Fibroblast of lung (primary cell): ENCODE measurements at places on chromosomes 2 and 18. TPM values are rescaled to one million over a fixed set of nuclear protein-coding genes. Genes with fewer than 3 reads are reported as not detected.

- H3K4me1 ChIP-seq = peaks cover 10% of the 10 kb centered on the region
- H3K27ac ChIP-seq = no peak overlapping the region
- no peak overlapping the region for H3K4me3 ChIP-seq
These were observed 187.1 kb upstream of the HAAO start for GRCh38 chr2:42979416-42979869.

DNA sequence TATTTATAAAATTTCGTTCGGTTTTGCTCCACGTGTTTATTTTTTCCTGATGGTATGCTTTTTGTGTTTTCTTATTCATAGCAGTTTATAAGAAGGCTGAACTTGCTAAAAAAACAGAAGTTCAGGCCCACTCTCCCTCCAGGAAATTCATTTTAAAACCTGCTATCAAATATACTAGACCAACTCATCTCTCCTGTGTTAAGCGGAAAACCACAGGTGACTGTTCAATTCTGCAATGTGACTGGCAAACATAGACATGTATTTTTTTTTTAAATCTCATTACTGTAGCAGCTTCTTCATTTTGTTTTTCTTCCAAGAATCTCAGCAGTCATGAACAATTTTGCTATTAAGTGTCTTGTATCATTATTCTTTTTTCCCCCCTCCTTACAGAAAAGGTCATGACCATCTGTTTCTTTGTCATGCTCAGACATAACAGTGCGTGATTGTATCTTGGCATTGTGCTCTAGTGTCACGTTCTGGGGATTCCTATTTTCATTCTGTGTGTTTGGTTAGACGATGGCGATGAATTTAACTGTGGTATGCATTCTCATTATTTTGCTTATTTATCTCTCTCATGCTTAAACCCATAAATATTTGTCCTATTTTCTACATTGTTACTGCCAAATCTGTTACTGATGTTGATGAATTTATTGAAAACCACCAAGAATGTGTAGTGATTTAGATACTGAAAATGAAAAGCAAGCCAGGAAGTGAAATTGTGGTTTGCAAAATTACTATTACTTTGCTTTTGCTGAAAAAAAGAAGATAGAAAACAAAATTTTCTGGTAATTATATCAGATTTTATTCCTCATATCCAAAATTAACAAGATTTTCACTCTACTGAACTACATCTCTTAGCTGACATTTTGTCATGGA is 74.6 kb upstream of the UNC80 start:
- no peaks in the 10 kb centered on the region for H3K36me3 ChIP-seq
- no peaks in the 10 kb centered on the region for H3K27me3 ChIP-seq
- DNase-seq = no peak
- no peak overlapping the region for H3K27ac ChIP-seq
- H3K4me3 ChIP-seq = no peak overlapping the region
- H3K4me1 ChIP-seq = no peaks in the 10 kb centered on the region

DNA sequence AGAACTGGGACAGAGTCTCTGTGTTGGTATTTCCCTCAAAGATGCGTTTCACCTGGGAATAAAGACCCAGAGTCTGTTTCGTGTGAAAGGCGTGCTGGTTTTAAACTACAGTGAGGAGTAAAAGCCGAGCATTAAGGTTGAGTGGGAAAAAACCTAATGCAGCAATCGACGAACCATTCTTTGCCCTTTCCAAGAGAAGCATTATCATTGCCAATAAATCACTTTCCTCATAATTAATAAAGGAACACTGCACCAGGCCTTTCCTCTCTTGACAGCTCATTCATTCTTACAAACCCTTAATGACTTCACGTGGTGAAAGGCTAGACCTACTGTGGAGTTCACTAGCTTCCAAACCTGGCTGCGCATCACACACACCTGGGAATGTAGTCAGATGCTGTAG is 896 bp upstream of the SLC8A1 start:
- peaks cover 2% of the 10 kb centered on the region for H3K4me1 ChIP-seq
- no peak for DNase-seq
- peak overlapping the region; percentile 30 for H3K4me3 ChIP-seq
- H3K27ac ChIP-seq = no peak overlapping the region

Gene LYPD1
- total RNA-seq = 0.17 and 0.26 TPM in 2 replicates

GRCh38 chr18:62325806-62326645 is 916 bp downstream of the TNFRSF11A start:
- peaks cover 9% of the 10 kb centered on the region for H3K4me1 ChIP-seq
- peaks cover 49% of the 10 kb centered on the region for H3K27me3 ChIP-seq
- H3K36me3 ChIP-seq = no peaks in the 10 kb centered on the region
- no peak overlapping the region for H3K27ac ChIP-seq

GRCh38 chr2:129861666-129862288 is 117.7 kb upstream of the RAB6C start:
- no peak overlapping the region for H3K27ac ChIP-seq
- no peaks in the 10 kb centered on the region for H3K27me3 ChIP-seq
- no peaks in the 10 kb centered on the region for H3K36me3 ChIP-seq

DNA sequence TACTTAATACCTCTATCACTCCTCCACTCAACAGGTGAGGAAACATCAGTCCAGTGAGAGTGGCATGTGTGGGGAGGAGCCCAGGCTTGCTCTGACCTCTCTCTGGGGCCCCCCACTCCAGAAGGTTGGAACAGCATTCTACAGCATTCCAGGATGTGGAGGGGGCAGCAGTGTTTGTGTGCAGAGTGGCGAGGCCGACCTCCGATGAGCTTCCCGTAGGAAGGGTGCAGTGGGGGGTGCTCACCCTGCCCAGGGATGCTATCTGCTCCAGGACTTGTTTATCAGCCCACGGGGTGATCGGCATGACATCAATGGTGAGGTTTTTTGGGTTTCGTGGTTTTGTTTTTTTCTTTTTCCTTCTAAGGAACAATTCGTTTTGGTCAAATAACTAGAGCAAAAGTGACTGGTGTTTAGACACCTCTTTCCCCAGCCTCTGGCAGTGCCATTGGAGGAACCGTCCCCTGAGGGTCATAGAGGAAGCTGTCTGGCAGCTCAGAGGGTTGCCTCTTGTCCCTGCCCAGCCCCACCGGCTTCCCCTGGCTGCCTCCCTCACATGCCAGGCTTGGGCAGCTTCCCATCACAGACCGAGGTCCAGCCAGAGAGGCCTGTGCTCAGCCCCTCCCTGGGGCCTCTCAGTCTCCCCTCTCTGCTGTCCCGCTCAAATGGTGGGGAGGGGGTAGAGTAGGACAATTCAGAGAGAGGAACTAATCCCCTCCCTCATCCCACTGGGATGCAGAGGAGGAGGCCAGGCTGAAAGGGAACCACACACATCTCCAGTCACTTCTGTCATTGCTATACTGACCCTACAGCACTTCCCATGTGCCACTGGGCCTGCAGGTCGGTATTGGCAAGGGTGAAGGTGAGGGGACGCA is 96.5 kb downstream of the ZFP36L2 start:
- no peaks in the 10 kb centered on the region for H3K4me1 ChIP-seq
- no peak overlapping the region for H3K27ac ChIP-seq
- no peaks in the 10 kb centered on the region for H3K36me3 ChIP-seq
- no peak overlapping the region for H3K4me3 ChIP-seq
- H3K27me3 ChIP-seq = no peaks in the 10 kb centered on the region
- peak; percentile 61 for DNase-seq

DNA sequence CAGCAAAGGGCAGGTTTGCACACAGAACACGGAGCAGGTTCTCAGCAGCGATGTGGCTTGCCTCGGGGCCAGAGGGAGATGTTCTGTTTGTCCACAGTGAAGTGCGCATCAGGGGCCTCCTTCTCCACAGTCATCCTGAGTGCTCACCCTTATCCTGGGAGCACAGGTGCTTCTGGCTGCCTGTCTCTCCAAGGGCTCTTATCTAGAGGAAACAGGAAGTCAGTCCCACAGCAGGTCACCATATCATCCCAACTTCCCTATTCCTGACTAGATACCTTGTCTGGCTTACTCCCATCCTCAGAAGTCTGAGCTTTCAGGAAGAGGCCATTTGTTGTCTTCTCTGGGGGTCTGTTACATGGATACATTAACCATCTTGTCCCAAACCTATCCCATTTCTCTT is at the start of gene CD207:
Gene CD207, minus strand, starts transcription at position 174 of the 400 bp plus-strand sequence. Its CDS starts 40 bp downstream, at position 134.
- no peaks in the 10 kb centered on the region for H3K36me3 ChIP-seq
- H3K27ac ChIP-seq = no peak within 1 kb of the TSS
- H3K27me3 ChIP-seq = no peaks in the 10 kb centered on the region
- no peak within 1 kb of the TSS for H3K4me3 ChIP-seq
- H3K4me1 ChIP-seq = no peaks in the 10 kb centered on the region

Gene C2orf74
- total RNA-seq = 20.5 and 21.5 TPM in 2 replicates

- H3K4me3 ChIP-seq = no peak overlapping the region
- no peaks in the 10 kb centered on the region for H3K36me3 ChIP-seq
- H3K27me3 ChIP-seq = no peaks in the 10 kb centered on the region
- DNase-seq = no peak
- no peaks in the 10 kb centered on the region for H3K4me1 ChIP-seq
These were observed 241.7 kb downstream of the ATAD2B start for GRCh38 chr2:23685181-23685580.

- no peak overlapping the region for H3K4me3 ChIP-seq
- H3K4me1 ChIP-seq = peaks cover 9% of the 10 kb centered on the region
- H3K27ac ChIP-seq = no peak overlapping the region
- no peaks in the 10 kb centered on the region for H3K27me3 ChIP-seq
- no peak for DNase-seq
These were observed 26.9 kb downstream of the EFEMP1 start for GRCh38 chr2:55896633-55897032.

DNA sequence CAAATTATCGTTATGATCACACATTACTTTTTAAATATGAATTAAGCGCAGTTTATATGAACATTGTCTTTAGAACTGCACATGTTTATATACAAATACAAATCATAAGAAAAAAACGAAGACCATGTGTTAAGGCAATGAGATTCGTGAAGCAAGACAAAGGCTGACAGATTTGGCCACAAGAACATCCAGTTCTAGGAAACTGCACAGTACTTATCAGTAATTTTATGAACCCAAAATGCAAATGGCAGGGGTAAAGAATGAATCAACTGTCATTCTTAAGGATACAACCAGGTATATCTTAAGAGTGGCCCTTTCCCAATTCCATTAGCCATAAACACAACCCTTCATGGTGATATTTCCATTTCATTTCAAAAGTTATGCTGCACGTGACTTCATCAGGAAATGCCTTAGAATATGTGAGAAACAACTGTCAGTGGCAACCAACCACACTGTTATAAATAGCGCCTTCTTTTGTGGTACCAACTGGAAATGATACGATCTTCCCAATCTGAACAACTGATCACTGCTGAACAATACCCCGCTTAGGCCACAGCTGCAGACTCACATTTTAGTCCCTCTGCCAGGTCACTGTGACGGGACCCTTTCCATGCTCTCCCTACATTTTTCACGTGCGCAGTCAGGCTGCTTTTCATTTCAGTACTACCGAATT is 144.9 kb downstream of the L3MBTL4 start:
- H3K4me1 ChIP-seq = no peaks in the 10 kb centered on the region
- no peaks in the 10 kb centered on the region for H3K36me3 ChIP-seq
- H3K4me3 ChIP-seq = no peak overlapping the region
- DNase-seq = no peak
- no peaks in the 10 kb centered on the region for H3K27me3 ChIP-seq
- no peak overlapping the region for H3K27ac ChIP-seq

- no peaks in the 10 kb centered on the region for H3K27me3 ChIP-seq
- no peaks in the 10 kb centered on the region for H3K36me3 ChIP-seq
- H3K4me1 ChIP-seq = peaks cover 30% of the 10 kb centered on the region
- no peak for DNase-seq
- peak overlapping the region; percentile 75 for H3K27ac ChIP-seq
These were observed 157.6 kb upstream of the NDUFV2 start for GRCh38 chr18:8944871-8945245.

Gene ACTG2
- 4.1 TPM in 2 replicates for total RNA-seq

Gene NR4A2
- 0.17 and 0.26 TPM in 2 replicates for total RNA-seq

- H3K4me3 ChIP-seq = no peak overlapping the region
- no peaks in the 10 kb centered on the region for H3K4me1 ChIP-seq
- no peak for DNase-seq
- H3K27me3 ChIP-seq = no peaks in the 10 kb centered on the region
- no peak overlapping the region for H3K27ac ChIP-seq
- H3K36me3 ChIP-seq = no peaks in the 10 kb centered on the region
These were observed 27.4 kb downstream of the PSMD14 start for GRCh38 chr2:161335626-161336025.

GRCh38 chr2:39150102-39150562 is 29.3 kb upstream of the SOS1 start:
- no peak for DNase-seq
- H3K4me3 ChIP-seq = no peak overlapping the region
- no peaks in the 10 kb centered on the region for H3K4me1 ChIP-seq
- no peaks in the 10 kb centered on the region for H3K36me3 ChIP-seq
- no peaks in the 10 kb centered on the region for H3K27me3 ChIP-seq
- no peak overlapping the region for H3K27ac ChIP-seq

DNA sequence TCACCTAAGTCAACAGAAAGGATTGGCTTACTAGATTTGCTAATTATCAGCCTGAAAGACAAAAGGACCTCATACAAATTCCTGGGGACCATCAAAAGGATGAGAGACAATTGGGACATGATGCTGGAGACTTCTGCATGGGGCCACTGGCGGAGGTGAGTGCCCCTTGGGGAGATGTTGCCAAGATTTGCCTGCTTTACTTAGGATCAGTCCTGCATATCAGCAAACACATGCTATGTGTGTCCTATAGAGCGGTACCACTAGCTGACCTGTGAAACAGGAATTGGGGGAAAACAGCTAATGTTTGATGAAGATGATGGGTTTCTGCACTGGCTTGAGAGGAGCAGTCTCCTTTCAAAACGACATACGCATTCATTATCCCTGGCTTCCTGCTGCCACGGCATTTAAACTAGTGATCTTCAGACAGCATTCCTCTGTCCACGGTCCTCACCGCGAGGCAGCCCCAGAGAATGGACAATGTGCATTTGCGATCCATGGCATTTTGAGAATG is 104.2 kb downstream of the TGIF1 start:
- H3K27me3 ChIP-seq = no peaks in the 10 kb centered on the region
- H3K4me1 ChIP-seq = no peaks in the 10 kb centered on the region
- no peak overlapping the region for H3K27ac ChIP-seq
- peak; percentile 33 for DNase-seq

- no peaks in the 10 kb centered on the region for H3K4me1 ChIP-seq
- no peak overlapping the region for H3K27ac ChIP-seq
- H3K4me3 ChIP-seq = no peak overlapping the region
- H3K36me3 ChIP-seq = no peaks in the 10 kb centered on the region
These were observed 2.8 kb downstream of the DIPK1C start for GRCh38 chr18:74454279-74454751.
